ENCODE measurements at places on chromosomes 4 and X. TPM values are rescaled to one million over a fixed set of nuclear protein-coding genes. Genes with fewer than 3 reads are reported as not detected.

The CT47B1 gene
- total RNA-seq = not detected

The TMEM35A gene
- 0.85 TPM for total RNA-seq

The PTCHD1 gene
- total RNA-seq = 1.9 TPM

The AREG gene
- not detected for total RNA-seq

DNA sequence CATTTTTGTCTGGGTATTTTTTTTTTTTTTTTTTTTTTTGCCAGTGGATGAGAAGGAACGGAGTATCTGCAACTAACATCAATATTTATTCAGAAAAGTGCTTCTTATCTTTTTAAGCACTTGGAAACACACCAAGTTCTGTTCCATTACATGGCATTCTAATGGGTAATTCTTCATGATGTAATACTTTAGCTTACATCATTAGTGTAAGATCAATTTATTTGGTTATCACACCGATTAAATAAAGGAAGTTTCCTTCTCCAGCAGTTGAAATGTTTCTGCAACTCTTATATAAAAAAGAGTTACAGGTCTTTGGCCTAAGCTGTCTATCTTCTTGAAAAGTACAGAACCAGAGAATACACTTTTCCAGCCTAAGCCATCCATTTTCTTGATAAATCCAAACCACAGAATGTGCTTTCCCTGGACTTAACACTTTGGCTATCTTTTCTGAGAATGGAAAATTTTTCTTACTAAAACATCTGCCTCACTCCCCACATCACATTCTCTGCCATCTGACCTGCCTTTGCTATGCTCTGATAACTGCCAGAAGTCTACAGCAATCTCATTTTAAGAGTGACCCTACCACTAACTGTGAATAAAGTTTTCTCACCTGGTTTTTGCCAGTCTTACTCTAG lies 191.9 kb upstream of the MAB21L2 start:
- DNase-seq = no peak

DNA sequence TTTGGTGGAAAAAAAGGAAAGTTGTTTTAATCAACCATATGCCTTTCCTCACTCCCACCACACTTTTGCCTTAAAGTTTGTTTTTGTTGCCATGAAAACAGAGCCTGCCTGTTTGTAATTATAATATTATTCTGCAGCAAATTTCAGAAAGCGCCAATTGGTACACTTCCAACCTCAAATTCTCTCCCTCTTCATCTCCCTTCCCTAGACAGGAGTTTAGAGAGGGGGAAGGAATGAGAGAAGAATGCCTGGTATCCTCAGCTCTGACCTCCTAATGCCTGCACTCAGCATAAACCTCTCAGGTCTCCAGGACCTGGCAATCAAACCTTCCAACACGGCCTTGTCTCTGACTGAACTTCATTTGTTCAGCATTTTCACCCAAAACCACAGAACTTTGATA lies 138.4 kb upstream of the HCCS start:
- DNase-seq = no peak

DNA sequence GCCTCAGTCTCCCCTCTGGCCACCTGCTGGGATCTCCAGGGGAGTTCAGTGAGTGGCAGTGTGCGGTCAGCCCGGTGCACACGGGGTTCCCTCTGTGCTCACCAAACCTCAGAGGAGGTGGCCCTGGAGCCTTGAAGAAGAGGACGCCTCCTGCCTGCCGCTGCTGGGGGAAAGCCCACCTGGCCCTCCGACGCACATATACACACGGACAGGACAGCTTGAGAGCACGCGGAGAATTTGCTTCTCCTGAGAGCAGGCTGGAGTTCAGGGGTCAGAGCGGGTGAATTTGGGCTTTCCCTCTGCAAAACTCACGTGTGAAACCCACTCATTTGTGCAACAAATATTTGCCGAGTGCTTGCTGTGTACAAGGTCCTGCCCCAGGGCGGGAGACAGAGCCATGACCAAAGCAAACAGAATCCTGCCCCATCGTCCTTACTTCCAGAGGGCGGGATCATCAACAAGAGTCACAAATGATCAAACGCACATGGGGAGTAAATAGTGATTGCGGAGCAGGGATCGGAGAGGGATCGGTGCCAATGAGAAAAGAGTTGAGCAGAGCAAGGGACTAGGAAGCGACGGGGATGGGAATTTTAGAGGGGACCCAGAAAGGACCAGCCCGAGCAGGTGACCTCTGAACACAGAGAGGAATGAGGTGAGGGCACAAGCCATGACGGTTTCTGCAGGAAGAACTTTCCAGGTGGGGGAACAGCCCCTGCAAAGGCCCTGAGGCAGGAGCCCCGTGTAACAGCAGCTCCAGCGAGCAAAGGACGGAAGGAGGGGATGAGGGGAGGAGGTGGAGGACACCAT lies 17.6 kb downstream of the BLOC1S4 start:
- no peak for DNase-seq

The SMIM10L2A gene
- total RNA-seq = 0.40 TPM

The PALLD gene
- total RNA-seq = 886 TPM

GRCh38 chr4:139558235-139559088 lies 2.4 kb upstream of the SETD7 start:
- no peak for DNase-seq

The IL2RG gene
- total RNA-seq = not detected

The ASB5 gene
- not detected for total RNA-seq

GRCh38 chrX:100868273-100868672 lies 5.9 kb downstream of the NOX1 start:
- no peak for DNase-seq

DNA sequence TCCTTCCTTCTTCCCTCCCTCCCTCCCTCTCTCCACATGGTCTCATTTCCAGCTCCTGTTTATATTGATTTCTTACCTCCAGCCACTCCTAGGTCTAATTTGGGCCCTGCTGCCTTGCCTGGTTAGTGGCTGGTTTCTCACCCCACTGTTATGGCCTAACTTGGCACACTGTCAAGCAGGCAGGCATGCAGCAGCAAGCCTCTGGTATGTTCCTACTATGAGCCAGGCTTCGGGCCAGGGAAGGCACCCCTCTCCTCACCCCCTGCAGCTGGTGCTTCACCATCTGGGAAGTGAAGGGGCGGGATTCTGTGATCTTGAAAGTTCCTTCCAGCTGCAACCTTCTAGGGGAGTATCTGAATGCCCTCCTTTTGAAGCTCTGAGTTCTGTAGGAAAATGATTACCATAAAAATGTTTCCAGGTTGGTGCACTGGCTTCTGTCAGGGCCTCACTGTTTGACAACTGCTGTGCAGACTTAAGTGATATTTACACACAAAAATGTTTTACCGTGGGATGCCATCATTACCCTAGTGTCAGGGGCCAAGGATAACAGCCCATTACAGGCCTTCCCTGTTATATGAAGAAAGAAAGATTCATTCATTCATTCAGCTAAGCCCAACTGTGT lies 10.1 kb upstream of the VMA21 start:
- DNase-seq = no peak

DNA sequence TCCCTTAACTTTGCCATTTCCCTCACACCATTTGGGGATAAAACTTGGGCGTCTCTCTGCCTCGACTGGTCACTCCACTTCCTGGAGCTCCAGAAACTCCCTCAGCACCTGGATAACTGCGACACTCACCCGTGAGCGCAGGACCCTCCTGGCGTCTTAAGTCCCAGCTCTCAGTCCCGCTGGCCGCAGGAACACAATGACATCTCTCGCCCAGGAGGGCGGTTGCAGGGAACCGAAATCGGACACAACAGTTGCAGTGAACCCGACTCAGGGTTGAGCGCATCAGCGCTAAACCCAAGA lies 370.9 kb upstream of the SMIM31 start:
- DNase-seq = no peak

GRCh38 chrX:96791559-96791958 lies 92.1 kb upstream of the RPA4 start:
- DNase-seq = no peak

The MORF4L2 gene
- 540 TPM for total RNA-seq

- DNase-seq = no peak
Measured at GRCh38 chr4:24887881-24888430, 24.9 kb downstream of the CCDC149 start.

GRCh38 chr4:111630705-111631104 lies 514.5 kb upstream of the FAM241A start:
- no peak for DNase-seq

DNA sequence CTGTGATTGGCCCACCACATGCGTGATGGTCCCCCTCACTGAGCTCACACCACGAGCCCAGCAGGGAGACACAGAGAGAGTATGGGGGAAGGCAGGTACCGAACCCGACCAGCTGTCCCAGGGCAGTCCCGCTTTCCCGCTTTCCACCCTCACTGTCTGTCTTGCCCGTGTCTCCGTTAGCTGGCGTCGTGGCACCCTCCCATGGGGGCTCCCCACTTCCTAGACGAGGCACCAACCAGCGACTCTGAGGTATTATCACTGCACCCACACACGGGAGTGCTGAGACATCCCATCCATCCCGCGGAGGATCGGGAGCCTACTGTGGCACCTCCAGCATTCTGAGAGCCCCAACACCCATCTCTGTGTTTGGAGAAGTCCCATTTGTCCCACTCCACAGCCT lies 43.0 kb upstream of the NHSL2 start:
- DNase-seq = no peak

The NR3C2 gene
- total RNA-seq = 0.20 TPM

DNA sequence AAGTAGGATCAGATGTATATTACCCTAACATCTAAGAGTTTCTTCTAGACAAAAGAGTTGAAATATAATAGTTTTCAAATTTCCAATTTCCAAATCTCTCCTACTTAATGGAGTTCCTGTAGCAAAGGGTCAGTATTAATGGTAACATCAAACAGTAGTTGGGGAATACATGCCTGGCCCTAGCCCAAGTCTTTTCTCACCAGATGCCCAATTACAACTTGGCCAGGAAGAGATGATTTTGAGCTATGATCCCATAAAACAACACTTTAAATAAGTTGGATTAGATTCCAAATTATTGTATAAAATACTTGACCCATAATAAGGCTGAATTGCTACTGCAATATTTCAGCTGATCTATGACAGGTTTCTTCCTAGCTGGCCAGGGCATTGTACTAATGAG lies 59.9 kb downstream of the MBNL3 start:
- DNase-seq = no peak

DNA sequence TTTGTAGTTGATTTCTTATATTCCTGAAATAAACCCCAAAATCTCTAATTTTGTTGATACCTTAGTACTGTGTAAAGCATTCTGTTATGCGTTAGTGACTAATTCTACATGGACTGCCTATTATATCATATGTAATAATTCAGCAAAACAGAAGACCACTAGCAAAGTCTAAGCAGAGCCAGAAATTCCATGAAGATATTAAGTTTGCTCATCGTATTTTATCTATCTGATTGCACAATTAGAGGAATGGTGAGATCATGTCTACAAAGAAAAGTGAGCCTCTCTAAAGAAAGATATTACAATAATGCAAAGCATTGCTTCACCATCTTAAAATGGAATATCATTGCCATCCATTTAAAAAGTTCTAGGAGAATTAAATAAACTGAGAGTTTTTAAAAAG lies 374.6 kb upstream of the SLC7A11 start:
- DNase-seq = no peak

DNA sequence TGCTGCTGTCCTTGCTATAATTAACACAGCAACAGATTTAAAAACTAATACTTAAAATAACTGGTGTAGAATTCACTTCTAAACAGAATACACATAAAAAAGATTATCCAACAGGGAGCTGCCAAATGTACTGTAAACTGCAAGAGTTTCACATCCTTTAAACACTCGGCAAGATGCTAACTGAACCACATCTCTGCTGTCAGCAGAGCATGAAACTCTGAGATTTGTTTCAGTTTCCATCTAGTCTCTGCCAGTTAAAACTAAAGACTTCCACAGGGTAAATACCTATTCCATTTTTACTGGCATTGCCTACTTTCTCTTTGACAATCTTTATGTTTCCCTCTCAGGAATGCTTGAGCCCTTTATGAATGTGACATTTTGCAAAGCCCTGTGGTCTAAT lies 127.7 kb downstream of the SLC7A11 start:
- DNase-seq = no peak

DNA sequence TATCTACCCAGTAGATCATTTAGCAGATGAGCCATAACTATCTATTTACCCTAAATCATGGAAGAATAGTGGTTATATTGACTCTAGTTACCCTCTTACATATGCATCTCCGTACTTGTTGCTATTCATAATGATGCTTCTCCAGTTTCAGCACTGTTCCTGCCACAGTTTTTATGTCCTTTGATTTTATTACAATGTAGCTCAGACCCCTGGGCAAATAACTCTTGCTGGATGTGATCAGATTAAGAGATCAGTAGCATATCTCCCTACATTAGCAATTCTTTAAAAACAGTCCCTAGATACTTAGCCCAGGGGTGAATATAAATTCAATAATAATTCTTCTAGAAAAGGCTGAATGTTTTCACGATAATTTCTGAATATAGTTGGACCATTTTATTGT lies 696.5 kb downstream of the ADGRL3 start:
- DNase-seq = no peak

GRCh38 chr4:85399270-85399669 lies 75.7 kb upstream of the ARHGAP24 start:
- DNase-seq = no peak

- DNase-seq = no peak
Measured at GRCh38 chr4:108890484-108890881, 127.6 kb upstream of the ETNPPL start.

- no peak for DNase-seq
Measured at GRCh38 chrX:9538544-9539045, 73.7 kb downstream of the TBL1X start.

GRCh38 chr4:159047478-159048165 lies 55.3 kb upstream of the RAPGEF2 start:
- no peak for DNase-seq

The ADH6 gene
- total RNA-seq = 0.19 TPM

The LAMP2 gene
- 171 TPM for total RNA-seq

- no peak for DNase-seq
Measured at GRCh38 chr4:23455456-23456158, 434.2 kb downstream of the PPARGC1A start.

The RPL36A gene
- total RNA-seq = 110 TPM

The FAT4 gene
- total RNA-seq = 17.7 TPM

DNA sequence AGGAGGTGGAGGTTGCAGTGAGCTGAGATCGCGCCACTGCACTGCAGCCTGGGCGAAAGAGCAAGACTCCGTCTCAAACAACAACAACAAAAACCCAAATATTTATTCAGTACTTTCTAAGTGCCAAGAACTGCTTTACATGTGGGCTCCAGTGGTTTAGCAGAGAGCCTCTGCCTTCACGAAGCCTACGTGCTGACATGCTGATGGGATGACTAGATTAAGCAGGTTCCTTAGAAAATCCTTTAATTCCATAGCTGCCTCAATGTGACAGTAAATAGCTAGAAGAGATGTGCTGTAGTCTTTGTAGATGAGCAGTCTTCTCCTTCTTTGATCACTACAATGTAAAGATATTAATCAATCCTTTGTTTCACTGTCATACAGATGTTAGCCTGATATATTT lies 49.6 kb downstream of the TAPT1 start:
- DNase-seq = no peak

The GATA1 gene
- not detected for total RNA-seq

The GPR82 gene
- not detected for total RNA-seq
